Caudate nucleus (tissue), 63 donors: ENCODE measurements at places on chromosomes 5 and 9.

- no peak for DNase-seq
Measured at GRCh38 chr9:92968081-92968480, 20.8 kb downstream of the FGD3 start.

- no peak for DNase-seq
Measured at GRCh38 chr9:108634204-108634603, 221.6 kb downstream of the ACTL7B start.

DNA sequence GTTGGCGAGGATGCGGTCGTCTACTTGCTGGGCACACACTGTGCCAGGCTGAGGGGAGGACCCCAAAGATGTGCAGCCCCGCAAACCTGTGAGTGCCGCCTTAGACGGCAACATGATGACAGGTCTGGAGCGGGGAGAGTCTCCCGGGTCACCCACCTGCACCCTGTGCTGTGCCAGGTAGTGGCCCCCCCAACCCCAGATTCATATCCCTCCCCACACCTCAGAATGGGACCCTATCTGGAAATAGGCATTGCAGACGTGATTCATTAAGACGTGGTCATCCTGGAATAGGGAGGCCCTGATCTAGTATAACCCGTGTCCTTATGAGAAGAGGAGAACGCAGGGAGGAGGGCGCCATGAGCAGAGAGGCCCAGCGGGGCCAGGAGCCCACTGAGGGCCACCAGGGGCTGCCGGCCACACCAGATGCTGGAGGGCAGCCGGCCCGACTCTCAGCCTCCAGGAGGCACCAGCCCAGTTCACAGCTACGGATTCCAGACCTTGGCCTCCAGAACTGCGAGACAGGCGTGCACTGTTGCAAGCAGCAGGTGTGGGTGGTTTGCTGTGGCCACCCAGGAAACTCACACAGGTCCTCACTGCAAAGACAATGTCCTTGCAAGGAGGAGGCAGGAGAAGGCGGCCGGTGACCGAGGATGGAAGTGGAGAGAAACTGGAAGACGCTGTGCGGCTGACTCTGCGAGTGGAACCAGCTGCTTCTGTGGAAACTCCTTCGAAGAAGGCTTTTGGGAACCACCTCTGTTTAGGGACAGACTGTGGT is 131.9 kb upstream of the LPCAT1 start:
- DNase-seq, result no peak

DNA sequence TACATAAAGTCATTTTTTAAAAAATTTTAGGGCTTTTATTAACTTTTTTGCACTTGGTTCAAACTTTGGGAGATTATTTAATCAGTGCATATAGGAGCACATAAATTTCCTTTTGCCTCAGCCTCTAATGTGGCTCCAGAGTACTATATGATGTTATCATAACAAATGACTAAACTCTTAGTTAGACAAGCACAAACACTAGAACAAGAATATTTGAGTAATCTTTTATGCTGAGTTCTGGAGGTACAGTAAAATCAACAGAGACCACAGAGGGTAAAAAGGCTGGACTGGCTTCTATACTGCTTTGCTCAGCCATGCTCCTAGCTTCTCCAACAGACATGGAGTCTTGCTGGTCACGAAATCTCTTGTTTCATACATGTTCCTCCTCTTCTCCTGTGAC is 52.5 kb upstream of the SGCD start:
- DNase-seq, result no peak

- no peak for DNase-seq
Measured at GRCh38 chr9:132908635-132909034, 29.9 kb downstream of the SPACA9 start.

GRCh38 chr9:130039528-130040147 is 3.4 kb downstream of the FNBP1 start:
- DNase-seq, result no peak

DNA sequence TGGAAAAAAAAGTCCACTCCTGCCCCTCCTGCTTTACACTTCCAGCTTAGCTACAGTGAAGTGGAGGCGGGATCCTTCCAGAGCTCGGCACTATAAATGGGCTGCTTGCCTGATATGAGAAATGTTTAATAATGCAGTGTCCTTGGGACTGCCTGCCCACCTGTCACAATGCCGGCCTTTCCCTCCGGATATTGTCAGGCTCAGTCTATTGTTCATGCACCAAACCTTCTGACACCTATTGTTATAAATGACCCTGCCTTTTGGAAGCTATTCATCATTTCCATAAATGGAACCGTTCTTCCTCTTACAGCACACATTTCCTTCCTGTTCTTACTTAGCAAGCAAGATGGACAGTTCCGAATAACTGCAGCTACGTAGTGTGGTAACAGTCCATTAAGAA is 146.3 kb downstream of the DMAC1 start:
- DNase-seq, result no peak

GRCh38 chr5:93099902-93100347 is 481.1 kb downstream of the NR2F1-AS1 start:
- no peak for DNase-seq

DNA sequence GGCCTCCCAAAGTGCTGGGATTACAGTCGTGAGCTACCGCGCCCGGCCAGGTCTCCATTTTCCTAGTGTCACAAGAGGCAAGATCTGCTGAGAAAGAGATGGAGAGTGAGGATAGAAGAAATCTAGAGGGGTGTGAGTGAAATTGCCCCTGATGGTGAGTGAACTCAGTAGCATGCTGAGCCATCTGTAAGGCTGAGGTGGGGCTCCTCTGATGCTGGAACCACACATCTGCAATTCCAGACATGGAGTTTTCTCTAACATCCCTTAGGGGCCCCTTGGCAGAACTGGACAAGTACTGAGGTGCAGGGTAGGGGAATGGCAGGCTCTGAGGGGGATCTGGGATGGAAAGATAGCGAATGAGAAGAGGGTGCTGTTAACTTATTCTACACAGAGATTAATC is 72.0 kb upstream of the FER start:
- DNase-seq, result no peak

DNA sequence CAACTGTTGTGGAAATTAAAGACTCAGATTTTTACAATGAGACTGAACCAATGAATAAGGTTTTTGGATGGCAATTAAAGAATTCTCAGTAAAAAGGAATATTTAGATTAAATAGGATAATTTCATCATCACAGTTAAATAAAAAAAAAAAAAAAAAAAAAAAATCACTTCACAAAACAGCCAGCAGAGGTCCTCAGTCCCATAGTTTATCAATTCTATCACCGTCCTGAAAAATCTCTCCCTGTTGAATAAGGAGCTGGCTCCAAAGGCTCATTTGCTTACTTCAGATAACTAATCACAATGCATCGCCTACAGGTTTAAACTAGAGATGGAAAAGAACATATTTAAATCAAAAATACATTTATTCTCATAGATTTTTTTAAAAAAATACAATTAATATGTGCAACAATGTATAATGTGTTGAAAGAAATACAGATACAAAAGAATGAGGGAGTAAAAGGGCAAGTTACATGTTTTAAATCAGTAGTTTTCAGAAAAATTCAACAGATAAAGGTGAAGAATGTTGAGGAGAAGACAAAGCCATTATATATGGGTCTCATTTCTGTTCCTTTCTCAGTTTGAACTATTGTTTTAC is 175.8 kb upstream of the CHD1 start:
- DNase-seq, result no peak

GRCh38 chr5:150158170-150158949 is 2.7 kb upstream of the PDGFRB start:
- DNase-seq, result no peak

- no peak for DNase-seq
Measured at GRCh38 chr5:36359267-36359666, 57.6 kb upstream of the RANBP3L start.

DNA sequence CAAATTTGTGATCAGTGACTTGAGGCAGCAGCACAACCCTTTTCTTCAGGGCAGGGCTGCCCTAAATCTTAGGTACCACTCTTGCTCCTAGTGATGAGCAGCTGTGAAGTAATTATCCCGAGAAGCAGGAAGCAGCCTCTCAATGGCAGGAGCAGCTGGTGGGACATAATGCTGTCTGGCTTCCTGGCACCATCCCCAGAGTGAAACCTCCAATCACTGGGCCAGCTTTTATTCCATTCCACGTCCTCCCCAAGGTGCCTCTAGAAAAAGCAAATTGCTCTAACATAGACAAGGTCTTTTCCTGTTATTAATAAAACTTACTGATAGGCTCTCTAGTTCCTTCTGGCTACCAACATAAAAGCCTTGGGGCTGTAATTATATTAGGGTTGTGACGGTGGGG is 154.0 kb downstream of the FRMD3 start:
- no peak for DNase-seq

DNA sequence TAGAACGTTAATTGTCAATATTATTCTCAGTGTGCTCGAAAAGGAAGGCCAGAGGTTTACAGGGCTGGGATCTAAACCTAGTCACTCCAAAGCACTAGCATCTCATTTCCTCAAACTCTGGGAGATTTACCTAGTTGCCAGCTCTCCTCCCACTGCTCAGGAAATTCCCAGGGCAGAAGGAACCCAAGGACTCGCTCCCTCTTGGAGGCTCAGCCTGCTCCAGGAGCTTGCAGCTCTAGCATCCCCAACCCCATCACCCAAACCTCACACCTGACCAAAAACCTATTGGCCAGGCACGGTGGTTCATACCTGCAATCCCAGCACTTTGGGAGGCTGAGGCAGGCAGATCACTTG is 26.0 kb downstream of the SERINC5 start:
- no peak for DNase-seq

- DNase-seq, result no peak
Measured at GRCh38 chr5:154562244-154562880, 84.3 kb upstream of the HAND1 start.

DNA sequence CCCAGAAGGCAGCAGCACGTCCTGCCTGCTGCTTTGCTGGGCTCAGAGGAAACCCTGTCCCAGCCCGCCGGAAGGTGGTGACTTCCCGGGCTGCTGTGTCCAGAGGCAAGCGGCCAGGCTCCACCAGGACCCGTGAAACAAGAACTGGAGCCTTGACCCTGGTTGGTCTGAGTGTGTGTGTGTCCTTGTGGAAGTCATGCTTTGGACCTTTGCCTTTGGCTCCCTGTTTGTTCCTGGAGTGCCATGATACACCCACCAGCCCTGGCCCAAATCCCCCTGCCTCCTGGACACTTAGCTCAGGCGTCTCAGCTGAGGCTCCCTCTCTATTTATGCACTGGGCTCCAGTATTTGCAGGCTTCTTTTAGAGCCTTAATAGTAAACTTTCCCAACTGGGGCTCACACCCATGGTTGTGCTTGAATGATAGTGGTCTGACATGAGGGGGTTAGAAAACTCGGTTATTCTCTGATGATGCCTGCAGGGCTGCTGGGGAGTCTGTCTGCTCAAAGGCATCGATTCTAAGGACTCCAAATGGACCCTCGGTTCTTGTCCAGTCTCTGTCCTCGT is 72.2 kb downstream of the C9orf50 start:
- no peak for DNase-seq

GRCh38 chr5:78627766-78628165 is 20.8 kb downstream of the LHFPL2 start:
- no peak for DNase-seq

DNA sequence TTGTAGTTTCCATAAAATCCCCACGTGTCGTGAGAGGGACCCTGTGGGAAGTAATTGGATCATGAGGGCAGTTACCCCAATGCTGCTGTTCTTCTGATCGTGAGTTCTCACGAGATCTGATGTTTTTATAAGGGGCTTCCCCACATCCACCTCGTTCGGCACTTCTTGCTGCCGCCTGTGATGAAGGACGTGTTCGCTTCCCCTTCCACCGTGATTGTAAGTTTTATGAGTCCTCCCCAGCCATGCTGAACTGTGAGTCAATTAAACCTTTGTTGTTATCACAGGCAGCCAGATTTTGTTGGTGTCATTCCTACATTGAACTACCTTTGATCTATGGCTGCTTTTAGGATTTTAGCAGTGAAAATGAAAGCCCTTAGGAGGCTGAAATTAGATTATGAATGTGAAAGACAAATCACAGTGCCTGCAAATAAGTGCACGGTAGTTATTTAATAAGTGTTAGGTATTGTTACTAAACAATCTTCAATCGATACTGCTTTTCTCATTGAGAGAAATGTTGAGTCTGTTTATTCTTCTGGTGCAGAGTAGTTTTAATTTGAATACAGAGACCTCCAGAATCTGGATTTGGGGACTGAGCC is 68.0 kb upstream of the C6 start:
- no peak for DNase-seq

GRCh38 chr9:92718086-92719001 is 46.3 kb downstream of the BICD2 start:
- DNase-seq, result no peak

- no peak for DNase-seq
Measured at GRCh38 chr9:99130069-99130468, 25.2 kb downstream of the TGFBR1 start.

- DNase-seq, result no peak
Measured at GRCh38 chr9:69985971-69986370, 57.7 kb upstream of the MAMDC2 start.

DNA sequence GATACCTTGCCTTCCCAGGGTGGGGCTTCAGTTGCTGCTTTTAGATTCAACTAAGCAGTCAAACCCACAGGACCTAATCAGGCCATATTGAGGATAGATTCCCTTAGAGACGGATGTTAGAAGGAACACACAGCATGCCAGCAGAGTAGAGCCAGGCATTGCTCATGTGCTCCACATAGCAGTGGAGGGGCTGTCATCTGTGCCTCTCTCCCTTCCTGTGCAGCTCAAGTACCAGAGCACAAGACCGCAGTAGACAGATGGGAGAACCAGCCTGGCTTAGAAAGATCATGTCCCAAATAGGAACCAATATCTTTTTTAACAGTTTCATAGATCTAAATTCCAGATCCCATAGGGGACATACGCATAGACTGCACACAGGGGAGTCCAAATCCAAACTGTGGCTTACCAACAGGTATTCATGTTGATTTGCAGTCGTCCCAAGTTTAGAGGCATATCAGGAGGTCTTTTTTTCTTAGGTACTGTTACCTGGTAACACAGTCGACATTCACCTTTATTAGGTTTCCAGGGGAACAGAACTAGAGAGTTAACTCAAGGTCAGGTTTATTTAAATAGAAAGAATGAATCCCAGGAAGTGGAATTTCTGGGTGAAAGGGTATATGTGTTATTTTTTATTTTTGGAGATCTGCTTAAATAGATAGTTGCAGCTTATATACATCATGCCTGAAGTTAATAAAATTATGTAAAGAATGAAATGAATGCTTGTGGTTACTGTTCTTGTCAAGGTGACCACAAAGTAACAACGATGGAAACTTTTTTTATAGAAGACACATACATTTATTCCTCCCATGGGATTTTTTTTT is 43.5 kb upstream of the PCAT7 start:
- DNase-seq, result no peak

GRCh38 chr5:173733425-173733824 is 117.0 kb upstream of the BOD1 start:
- no peak for DNase-seq

- DNase-seq, result no peak
Measured at GRCh38 chr9:108874058-108874788, 12.2 kb downstream of the ACTL7A start.

- no peak for DNase-seq
Measured at GRCh38 chr9:136673975-136674785, 11.5 kb downstream of the EGFL7 start.

GRCh38 chr5:92640340-92640739 is 940.7 kb downstream of the NR2F1-AS1 start:
- no peak for DNase-seq

GRCh38 chr9:131923766-131924165 is 155.9 kb downstream of the MED27 start:
- DNase-seq, result no peak

GRCh38 chr5:76457674-76458485 is 54.8 kb downstream of the IQGAP2 start:
- DNase-seq, result no peak
